Left renal cortex interstitium (tissue), 4 donors: ENCODE measurements at places on chromosomes 7 and 10. TPM values are rescaled to one million over a fixed set of nuclear protein-coding genes. Genes with fewer than 3 reads are reported as not detected.

HOXA13 gene
- not detected for polyA plus RNA-seq

GPR15LG gene
- 0.51 TPM for polyA plus RNA-seq

DNA sequence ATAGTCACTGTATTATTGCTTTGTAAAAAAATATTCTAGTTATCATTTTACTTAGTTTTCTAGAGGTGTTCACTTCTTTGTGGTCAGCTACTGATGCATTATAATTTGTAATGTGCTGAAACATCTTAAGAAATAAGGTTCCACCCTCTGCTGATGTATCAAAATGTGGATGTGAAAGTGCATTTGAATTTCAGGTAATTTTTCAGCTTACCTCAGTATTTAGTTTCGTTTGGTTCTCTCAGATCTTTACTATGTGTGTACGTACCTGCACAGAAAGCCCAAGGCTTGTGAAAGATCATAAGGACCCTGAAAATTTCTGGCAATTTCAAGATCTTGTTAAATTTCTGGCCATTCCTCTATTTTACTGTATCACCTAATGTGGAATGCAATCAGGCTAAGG is 542.3 kb upstream of the TPK1 start:
- no peak for DNase-seq

DNA sequence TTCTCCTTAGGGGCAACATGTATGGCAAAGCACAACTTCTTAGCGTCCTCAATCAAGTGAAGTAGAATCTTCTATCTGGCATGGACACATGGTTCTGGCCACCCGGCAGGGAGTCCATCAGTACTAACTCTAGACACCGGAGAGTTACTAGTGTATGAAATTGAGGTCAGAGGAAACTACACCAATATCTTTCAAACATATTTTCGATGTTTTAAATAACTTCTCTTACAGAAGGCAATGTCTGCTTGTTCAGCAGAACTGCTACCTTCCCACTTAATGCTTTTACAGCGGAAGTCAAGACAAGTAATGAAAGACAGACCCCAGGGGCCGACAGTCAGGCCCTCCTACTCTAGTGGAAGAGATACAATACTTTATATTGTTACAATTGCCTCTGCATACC is 89.9 kb downstream of the RNF216 start:
- no peak for DNase-seq

DNA sequence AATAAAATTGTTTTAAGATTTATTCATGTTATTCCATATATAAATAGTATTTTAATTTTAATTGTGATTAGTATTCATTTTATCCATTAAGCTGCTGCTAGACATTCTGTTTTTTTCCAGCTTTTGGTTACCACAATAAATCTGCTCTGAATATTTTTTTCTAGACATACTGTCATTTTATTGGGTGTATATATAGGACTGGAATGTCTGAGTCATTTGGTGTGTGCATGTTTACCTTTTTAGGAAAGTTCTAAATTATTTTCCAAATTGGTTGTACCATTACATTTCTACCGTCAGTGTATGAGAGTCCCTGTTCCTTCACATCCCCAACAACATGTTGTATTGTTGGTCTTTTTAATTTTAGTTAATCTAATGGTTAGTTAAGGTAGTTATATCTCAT is 1138.1 kb downstream of the REEP3 start:
- no peak for DNase-seq

DNA sequence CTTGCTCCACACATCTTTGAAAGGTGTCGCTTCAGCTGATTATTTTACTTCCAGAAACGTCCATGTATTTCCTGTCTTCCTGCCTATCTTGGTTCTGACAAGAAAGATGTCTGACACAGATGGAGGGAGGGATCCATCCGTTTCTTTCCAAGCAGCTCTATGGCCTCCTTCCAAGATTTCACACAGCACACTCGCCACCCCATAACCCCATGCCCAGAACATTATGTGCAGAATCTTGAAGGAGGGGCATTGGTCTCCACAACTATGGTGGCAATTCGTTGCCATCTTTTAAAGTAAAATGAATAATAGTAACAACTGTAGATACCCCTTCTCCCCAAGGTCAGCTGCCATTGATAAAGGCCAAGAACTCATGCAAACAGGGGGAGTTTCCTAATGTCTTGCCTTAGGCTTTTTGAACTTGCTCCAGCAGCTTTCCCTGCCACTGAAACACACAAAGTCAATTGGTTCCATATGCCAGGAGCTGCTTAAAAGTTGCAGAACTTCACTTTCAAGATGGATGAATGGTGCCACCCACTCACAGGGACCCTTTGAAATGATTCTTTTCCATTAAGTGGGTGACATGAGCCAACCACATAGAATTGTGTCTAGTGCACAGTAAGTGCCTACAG is 60.0 kb downstream of the VSTM4 start:
- no peak for DNase-seq
